ENCODE measurements at places on chromosomes 3 and 15. TPM values are rescaled to one million over a fixed set of nuclear protein-coding genes. Genes with fewer than 3 reads are reported as not detected.

GRCh38 chr15:71385457-71385856, 270.2 kb downstream of the THSD4 start:
- no peak for DNase-seq

DNA sequence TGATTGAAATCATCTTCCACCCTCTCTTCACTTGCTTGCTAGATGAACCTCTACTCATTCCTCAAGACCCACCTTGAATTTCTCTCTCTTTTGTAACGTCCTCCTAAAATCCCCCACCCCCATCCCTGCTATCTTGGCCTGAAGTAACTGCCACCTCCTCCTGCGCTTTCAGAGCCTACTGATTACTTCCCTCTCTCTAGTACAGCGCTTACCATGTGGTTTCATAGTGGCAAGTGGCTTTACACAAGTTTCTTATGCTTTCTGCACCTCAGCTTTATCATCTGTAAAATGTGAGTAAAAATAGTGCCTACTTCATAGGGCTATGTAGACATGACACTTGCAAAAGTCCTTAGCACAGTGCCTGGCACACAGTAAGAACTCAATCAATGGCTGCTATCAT, 28.7 kb upstream of the DAZL start:
- DNase-seq: no peak

The DUT gene
- 282 TPM for total RNA-seq

The LDHAL6B gene
- not detected for total RNA-seq

- no peak for DNase-seq
Observed at GRCh38 chr3:61563313-61564271, 2.2 kb downstream of the PTPRG start.

DNA sequence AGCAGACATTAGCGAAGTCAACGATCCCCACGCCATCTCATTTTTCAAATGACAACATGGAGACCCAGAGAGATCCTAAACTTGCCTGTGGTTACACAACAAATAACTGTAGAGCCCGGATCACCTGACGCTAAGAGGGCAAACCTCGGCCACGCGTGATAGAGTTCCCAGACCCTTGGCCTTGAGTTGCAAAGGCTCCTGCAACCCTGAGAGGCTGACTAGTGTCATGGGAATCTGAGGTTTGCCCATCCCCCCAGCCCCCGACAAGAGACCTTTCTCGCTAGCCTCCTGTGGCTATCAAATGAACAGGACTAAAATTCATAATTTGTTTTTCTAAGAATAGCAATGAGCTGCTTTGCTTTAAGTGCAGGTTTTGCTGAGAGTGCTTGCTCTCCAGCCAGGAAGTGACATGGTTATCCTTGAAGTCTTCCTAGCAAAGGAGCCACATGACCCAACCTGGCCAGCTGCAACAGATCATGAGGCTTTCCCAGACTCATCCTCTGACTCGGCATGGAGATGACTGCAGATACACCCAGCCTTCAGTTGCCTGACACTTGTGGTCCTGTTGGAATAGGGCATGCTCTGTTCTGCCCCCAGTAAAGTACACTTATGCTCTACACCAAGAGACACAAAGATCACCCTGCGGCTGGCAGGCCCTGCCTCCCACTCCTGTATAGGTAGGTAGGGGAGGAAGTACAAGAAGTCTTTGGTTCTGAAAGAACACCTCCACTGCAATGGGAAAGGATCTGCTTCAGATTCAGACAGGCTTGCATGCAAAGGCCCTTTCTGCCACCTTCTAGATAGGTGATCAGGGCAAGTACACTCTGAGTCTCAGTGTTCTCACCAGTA, 36.0 kb downstream of the MCF2L2 start:
- DNase-seq: no peak

- no peak for DNase-seq
Observed at GRCh38 chr3:61358364-61358763, 107.1 kb upstream of the FHIT start.

The CCR1 gene
- 20.7 TPM for total RNA-seq

DNA sequence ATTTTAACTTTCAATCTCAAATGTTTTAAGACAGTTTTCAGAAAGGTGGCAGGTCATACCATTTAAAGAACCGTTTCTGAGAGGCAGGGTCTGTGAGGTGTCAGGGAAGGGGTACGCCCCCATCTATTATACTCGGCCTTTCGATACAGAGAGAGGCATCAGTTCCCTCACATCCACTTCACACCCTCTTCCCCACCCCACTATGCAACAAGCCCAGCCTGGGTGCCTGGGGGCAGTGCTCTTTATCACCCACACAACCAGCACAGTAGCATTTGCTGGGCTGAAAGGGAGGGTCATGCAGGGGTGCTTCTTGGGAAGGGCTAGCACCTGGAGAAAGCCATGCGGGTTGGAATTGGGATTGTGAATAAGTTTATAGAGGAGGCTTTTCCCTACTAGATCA, 56.0 kb upstream of the KCNMB2 start:
- no peak for DNase-seq

- no peak for DNase-seq
Observed at GRCh38 chr3:147405231-147406027, 914 bp downstream of the ZIC4 start.

- DNase-seq: no peak
Observed at GRCh38 chr3:24400450-24400849, 94.2 kb downstream of the THRB start.

Data from activated CD4-positive, alpha-beta memory T cell treated with anti-CD3 and anti-CD28 coated beads, Interleukin-2, amount 10 ng/mL, durations not matched to agents 7 days and 5 days (primary cell).